ENCODE measurements at places on chromosomes 2 and 18.

- no peak for DNase-seq
These were observed 102.5 kb downstream of the RBM43 start for GRCh38 chr2:151159109-151159662.

DNA sequence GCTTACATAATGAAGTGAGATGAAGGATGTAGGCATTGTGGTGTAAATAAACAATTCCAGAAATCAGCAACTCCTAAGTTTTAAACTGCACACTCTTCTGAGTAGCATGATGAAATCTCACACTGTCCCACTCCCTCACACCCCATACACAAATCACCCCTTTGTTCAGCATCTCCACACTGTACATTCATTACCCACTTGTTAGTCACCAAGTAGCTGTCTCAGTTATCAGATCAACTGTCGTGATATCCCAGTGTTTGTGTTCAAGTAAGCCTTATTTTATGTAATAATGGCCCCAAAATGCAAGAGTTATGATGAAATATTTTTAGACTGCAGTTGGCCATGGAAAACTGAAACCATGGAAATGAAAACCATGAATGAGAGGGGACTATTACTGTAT is 135.7 kb downstream of the GRB14 start:
- no peak for DNase-seq

- no peak for DNase-seq
These were observed 41.9 kb upstream of the SETBP1 start for GRCh38 chr18:44638811-44639210.

- DNase-seq: no peak
These were observed 27.0 kb upstream of the INO80D start for GRCh38 chr2:206112846-206113547.

- DNase-seq: no peak
These were observed 738.2 kb downstream of the MBD2 start for GRCh38 chr18:53486296-53486695.
